ENCODE measurements at places on chromosomes 7 and 10.

- no peak for DNase-seq
These were observed 270.7 kb downstream of the CACNA2D1 start for GRCh38 chr7:82172881-82173280.

- DNase-seq: no peak
These were observed 18.4 kb downstream of the VPS41 start for GRCh38 chr7:38890597-38890996.

DNA sequence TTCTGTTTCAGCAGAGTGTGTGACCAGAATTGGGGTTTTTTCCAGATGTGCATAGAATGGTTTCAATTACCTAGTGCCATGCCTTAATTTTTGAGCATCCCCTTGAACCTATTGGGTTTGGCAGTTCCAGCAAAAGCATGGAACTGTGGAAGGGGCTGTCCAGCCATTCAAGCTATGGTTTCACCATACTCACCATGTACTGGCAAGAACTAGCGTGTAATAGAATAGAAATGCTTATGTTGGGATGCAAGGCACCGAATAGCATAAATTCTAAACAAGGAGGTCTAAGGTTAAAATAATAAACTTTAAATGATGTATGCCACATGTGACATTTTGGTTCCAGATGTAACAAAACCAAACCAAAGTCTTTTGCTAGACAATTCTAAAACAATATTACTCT is 91.4 kb downstream of the MTERF1 start:
- DNase-seq: no peak

DNA sequence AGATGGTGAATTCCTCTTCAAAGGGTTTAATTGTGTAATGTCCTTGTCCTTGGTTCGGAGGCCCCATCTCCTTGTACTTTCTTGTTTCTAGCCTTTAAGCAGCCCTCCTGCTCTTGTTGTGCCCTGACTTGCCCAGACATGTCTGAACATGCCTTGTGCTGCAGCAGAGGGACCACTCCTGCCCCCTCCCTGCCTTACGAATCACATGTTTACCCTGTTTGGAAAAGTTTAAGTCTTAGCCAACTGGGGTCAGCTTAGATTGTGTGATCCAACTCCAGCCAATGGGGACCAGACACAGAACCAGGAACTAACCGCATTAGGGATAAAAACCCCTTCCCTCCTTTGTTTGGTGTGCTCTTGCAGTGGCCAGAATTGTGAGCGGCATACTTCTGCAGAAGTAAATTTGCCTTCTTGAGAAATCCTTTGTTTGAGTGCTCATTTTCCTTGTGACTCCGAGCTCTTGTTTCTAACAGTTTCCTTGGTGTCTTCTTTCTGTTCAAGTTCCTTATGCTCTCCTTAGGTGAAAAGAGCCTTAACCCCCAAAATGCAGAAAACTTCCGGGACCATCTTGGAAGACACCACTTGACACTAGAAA is 29.4 kb downstream of the CLRN3 start:
- DNase-seq: no peak

GRCh38 chr10:44517635-44518034 is 132.7 kb upstream of the CXCL12 start:
- no peak for DNase-seq

DNA sequence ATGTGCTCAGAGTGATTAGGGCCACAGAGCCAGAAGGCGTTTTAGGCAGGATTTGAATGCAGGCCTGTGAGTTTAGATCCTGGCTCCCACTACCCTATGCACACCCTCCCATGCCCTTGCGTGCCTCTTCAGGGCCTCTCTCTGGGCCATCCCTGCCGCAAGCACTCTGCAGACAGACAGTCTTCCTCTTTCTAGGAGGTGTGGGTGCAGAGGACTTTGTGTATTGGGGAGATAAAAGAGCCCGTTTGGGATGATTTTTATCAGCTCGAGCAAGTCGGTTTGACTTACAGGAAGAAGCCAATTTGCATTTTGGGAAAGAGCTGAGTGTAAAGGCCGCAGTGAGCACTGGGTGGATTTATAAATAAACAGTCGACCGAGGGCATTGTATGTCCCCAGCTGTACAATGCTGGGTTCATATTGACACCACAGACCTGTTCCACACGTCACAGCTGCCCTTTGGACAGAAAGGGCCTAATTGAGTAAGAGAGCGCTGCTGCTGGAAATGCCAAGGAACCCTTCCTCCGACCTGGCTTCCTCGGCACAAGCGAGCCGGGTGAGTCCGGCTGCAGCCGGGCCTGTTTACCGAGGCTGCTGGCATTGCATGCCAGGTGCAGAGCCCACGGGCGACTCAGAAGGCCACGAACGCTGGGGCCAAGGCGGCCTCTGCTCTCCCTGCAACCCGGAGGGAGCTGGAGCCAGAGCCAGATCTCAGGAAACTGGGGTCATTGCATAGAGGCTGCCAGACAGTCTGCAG is 25.1 kb downstream of the ZMIZ1 start:
- peak; percentile 25 for DNase-seq

DNA sequence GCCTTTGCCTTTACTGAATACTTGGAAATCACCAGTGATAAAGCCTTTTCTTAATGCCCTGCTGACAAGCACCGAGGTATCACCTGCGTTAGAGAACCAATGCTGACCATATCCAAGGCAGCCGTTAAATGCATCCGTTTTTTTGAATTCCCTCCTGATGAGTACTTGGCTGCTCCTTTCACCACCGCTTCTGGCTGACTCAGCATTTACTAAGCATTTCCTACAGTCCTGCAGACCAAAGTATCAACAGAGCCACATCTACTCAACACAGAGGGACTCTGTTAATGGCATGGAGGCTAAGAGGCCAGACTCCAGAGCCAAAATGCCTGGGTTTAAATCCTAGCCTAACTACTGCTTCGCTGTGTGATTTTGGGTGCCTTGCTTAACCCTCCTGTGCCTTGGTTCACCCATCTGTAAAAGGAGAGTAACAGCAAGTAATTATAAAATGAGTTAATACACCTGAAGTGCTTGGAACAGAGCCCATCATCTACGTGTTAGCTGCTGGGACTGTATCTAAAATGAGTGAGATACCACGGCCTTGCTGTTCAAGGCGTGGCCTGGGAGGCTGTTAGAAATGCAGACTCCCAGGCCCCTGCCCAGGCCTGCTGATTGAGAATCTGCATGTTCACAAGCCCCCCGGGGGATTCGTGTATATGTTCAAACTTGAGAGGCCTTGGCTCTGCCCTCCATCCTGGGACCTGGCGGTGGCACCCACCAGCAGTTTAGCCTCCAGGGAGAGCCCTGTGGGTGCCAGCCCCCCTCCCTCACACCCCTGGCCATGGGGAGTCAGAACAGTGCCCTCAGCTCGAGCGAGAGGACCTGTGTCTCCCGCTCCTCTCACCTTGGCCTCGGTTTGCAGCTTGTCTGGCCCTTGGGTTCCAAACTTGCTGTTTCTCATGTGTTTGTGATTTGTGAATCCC is 30.8 kb upstream of the EFCAB10 start:
- DNase-seq: no peak

DNA sequence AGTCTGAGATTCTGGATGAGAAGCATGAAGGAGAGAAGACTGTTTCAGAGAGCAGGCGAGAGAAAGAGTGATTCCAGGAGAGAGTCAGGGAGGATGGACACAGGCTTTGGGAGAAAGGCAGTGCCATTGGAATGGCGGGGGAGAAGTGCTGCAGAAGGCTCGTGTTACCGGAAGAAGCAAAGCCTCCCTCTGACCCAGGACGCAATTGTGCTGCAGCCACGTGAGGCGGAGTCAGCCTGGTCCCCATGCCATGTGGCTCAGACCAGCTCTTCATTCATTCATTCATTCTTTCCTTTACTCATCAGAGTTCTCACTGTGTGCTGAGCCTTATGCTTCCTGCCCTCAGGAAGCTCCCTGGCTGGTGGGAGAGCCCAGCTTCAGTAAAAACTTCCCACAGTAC is 49.2 kb upstream of the COL13A1 start:
- no peak for DNase-seq

DNA sequence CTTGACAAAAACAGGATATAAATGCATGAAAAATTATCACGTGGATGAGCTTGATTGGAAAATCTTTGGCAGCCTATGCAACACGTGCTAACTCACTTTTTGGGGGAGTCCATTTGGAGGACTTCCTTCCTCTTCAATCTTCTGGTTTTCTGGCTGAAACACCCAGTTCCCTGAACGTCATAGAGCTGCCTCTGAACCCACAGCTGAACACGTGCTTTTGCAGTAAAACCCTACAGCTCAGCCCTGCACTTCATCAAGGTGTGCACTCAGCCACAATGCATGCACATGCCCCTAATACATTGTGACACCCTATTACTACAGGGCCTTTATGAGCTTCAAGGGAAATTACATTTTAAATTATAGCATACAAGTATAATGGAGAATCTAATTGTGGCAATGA is 808.7 kb upstream of the AUTS2 start:
- no peak for DNase-seq

DNA sequence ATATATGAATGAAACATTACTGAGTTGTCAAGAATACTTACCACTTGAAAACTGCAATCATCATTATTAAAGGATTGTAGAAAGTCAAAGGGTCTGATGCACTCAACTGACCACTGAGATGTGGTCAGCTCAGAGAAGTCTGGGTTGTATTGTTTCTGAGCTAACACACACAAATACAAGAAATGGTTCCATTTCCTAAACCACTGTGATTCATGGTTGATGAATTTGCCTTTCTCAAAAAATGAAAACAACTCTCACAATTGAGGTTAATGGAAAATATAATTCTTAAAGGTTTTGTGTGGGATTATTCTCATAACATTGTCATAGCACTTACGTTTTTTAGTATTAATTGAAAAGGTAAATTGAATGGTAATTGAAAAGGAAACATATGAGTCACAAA is 45.6 kb upstream of the TAS2R16 start:
- DNase-seq: no peak

GRCh38 chr7:31075086-31075405 is 22.9 kb downstream of the ADCYAP1R1 start:
- DNase-seq: no peak

DNA sequence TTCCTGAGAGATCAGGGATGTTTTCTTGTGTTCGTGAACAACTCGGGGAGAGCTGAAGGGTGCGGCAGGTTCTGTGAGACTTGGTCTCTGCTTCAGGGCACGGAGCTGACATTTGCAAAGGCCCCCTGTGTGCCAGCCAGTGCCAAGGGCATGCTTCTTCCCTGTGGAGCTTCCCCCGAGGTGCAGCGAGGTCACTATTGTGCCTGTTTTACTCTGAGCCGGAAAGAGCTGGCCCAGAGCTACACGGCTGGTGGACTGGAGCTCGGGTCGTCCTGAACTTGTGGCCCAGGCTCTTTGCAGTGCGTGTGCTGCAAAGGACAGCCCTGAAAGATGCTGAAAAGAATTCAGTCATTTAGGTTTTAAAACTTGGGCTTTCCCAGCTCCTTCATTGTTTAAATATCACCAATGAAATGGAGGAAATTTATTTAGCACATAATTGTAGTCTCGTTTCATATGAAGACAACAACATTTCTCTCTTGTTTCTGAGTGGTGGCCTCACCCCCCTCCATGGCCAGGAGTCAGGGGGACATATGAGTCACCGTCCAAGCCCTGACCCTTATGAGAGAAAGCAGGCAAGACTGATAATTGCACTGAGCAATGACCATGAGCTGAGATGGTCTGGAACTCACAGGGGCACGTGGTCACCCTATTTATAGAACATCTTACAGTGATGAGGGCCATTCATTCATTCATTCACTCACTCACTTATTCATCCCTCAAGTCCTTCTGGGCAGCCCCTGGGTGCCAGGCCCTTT is 102.6 kb downstream of the PTPRE start:
- DNase-seq: no peak
